ENCODE measurements at places on chromosomes 2 and 18.

DNA sequence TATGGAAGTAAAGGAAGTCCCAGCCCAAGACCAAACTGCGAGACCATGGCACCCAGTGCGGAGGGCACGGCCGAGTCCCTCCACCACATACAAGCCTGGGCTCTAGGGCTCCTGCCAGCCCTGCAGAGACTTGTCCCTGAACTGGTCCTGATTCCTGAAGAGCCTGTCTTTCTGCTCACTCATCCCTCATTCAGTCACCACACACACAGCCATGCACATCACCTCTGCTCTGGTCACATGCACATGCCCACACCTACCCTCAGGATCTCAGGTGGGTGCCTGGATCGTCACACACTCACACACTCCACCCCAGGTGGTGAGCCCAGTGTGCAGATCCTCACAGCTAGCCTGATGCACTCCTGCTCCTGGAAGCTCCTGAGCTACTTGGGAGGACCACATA, 71.4 kb upstream of the LAPTM4A start:
- no peak for DNase-seq

DNA sequence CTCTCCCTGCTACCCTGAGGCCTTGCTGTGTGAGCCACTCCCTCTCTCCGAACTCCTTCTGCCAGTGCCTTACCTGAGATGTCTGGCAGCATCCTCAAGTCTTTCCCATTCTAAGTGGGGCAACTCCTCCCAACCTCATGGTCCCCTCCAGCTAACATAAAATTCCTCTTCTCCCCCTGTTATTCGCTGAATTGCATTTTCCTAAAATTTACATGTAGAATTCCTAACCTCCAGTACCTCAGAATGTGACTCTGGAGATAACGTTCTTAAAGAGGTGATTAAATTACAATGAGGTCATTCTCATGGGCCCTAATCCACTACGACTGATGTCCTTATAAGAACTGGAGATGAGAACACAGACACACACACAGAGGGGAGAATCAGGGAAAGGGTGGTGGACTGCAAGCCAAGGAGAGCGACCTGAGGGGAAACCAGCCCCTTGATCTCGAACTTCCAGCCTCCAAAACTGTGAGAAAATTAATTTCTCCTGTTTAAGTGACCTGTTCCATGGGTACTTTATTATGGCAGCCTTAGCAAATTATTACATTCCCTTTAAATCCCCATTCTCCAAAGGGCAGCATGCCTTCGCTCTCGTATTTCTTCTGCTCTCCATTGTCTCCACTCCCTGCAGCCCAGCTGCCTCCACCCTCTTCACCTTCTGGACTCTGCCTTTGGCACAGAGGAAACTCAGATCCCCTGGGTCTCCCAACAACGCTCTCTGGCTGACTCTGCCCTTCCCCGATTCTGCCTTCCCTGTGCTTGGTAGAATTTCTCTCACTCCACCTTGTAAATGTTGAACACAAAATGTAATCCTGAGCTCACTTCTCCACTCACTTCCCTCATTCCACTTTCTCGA, 70.5 kb downstream of the TGIF1 start:
- no peak for DNase-seq

DNA sequence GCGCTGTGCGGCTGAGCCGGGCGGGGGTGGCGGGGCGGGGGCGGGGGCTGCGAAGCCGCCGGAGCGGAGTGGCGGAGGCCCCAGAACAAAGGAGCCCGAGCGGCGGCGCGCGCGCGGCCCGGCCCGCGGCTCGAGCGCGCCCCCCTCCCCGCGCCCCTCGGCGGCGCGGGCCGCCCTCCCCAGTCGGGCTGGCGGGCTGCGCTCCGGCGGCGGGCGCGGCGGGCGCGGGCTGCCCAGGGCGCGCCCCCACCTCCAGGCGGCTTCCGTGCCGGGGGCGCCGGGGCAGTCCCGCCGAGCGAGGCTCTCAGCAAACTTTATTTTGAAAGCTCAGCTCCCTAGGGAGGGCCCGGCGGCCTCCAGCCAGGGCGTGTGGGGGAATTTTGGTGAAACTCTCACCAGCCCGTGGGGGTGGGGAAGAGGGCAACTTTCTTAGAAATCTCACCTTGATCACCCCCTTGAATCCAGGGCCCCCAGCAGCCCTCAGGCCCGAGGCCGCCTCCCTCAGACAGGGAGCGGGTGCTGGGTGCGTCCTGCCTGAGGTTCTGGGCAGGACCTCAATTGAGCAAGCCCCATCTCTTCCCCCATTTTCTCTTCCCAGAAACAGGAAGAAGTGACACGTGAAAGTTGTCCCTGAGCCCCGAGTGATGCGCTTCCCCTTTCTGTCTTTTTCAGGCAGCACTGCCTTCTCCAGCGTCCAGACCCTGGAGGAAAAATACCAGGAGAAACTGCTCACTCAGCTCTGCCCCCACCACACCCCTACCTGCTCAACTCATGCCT, 786 bp downstream of the TET3 start:
- DNase-seq = peak; percentile 45

GRCh38 chr2:221374234-221374633, 197.9 kb downstream of the EPHA4 start:
- no peak for DNase-seq

- DNase-seq = no peak
These were observed 167.6 kb downstream of the AFF3 start for GRCh38 chr2:99974682-99975375.

All from HuH-7 (cell line).